T1000 (cell line): ENCODE measurements at places on chromosomes 2 and 18.

GRCh38 chr18:72063001-72063400 lies 481.1 kb downstream of the CBLN2 start:
- no peak for DNase-seq

DNA sequence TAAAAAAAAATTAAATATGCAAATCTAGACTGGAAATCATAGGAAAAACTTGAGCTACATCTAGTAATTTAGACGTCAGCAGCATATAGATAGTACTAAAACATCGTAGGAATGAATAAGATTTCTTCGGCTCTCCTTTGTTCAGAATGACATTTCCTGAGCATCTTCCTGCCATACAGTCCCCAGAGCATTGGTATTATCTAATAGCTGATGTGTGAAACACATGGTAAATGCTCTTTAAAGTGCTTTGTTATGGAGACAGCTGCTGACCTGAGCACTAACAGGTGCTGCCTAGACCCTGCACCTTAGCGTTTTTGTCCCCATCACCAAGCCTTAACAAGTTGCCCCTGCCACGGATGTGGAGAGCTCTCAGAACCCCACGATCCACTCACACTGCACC lies 692.3 kb upstream of the PIK3C3 start:
- DNase-seq: no peak

DNA sequence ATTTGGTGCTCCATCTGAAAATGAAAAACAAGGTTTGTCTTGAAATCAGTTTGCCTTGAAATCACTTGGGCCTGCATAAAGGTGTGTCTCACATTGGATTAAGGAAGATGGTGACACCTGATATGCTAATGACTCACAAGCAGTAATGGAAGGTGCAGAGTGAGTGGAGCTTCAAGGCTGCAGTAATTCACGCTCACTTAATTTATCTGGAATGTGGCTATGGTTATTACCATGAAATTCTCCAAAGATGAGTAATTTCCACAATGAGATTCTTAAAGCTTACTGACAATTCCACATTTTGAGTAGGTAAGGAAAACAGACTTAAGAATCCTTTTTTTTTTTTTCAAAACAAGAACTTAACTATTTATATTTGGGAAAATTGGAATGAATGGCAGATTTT lies 156.8 kb downstream of the PAX3 start:
- no peak for DNase-seq

- no peak for DNase-seq
These were observed at the start of gene TRIM54 for GRCh38 chr2:27281855-27282559. TSS of gene TRIM54 (plus strand) at chr2:27282429. CDS start at chr2:27282732, 303 bp downstream.

DNA sequence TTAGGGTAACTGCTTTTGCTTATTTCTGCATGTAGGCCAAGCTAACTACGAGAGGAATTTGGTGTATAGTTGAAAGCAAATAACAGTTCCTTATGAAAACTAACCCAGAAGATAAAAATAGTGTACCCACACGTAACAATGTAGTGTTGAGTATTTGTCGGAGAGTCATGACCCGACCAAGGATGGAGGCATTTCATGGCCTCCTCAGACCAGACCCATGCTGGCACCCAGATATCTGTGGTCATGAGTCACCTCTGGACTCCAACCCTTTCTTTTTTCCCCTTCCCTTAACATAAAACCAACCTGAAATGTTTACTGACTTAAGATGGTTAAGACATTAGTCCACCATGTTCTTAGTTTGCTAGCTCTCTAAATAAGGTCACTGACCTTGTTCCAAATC lies 318.7 kb downstream of the NOL4 start:
- no peak for DNase-seq
